ENCODE measurements at places on chromosomes 12 and 14.

DNA sequence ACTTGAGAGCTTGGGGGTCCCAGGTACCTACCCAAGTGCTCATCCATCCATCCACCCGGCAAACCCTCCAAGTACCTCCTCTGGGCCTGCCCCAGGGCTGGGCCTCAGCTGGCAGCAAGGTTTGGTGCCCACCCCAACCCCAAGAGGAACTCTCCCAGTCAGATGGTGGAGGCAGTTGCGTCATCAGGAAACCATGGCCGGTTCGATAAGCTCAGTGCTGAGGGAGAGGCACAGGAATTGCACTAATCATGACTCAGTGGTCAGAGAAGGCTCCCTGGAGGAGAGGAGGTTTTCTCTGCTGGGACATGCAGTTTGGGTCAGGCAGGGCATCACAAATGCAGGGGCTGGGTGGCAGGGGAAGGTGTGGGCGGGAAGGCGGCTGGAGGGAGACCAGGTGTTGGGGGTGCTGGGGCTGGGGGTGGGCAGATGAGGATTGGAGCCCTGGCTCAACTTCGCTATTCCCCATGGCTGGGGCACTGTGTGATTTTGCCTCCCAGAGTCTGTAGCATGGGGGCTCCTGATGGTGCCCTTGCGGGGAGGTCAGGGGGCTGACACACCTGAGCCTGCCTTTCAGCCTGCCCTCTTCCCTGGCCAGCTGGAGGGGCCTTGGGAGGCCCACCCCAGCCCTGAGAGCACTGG, 32.2 kb downstream of the SH2B3 start:
- DNase-seq = no peak

- DNase-seq = no peak
Observed at GRCh38 chr12:117607778-117608177, 246.4 kb upstream of the NOS1 start.

- no peak for DNase-seq
Observed at GRCh38 chr14:51604073-51604472, 47.6 kb upstream of the FRMD6 start.

- DNase-seq = no peak
Observed at GRCh38 chr12:4312251-4312650, 8.8 kb upstream of the TIGAR start.

DNA sequence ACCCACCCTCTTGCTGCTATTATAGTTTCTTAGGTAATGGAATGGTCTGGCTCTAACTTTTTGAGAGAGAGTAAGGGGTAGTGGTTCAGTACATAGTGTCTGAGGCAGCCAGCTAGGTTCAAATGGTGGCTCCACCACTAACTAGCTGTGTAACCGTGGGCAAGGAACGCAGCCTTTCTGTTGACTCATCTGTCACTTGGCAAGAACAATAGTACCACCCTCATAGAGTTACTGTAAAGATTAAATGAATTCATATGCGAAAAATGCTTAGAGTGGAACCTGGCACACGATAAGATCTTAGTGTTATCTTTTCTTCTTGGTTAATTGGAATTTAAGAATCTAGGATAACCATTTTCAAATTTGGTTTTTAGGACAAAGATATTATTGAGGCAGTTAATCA, 14.0 kb downstream of the CCDC62 start:
- no peak for DNase-seq

- DNase-seq = no peak
Observed at GRCh38 chr12:25236626-25237025, 14.1 kb downstream of the KRAS start.

GRCh38 chr12:108495054-108495453, 20.0 kb upstream of the FICD start:
- peak; percentile 8 for DNase-seq

- DNase-seq = no peak
Observed at GRCh38 chr12:24360057-24360456, 410.6 kb upstream of the SOX5 start.

- no peak for DNase-seq
Observed at GRCh38 chr12:112305951-112306350, 76.3 kb downstream of the HECTD4 start.

DNA sequence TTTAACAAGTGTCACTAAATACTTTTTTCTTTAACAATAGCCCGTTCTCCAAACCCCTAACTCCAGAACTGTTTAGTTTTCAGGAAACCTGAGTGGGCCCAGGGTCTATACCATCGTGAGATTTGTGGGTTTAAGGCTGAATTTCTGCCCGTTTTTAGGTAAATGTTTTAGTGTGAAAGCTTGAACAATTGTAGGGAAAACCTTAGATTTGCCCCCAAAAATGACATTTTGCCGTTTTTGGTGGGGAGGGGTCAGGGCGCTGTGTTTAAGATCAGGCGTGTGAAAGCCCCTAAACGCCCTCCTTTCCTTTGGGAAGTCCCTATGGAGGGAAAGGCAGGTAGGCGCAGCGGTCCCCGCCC, 320 bp upstream of the PRPF39 start:
- no peak for DNase-seq

DNA sequence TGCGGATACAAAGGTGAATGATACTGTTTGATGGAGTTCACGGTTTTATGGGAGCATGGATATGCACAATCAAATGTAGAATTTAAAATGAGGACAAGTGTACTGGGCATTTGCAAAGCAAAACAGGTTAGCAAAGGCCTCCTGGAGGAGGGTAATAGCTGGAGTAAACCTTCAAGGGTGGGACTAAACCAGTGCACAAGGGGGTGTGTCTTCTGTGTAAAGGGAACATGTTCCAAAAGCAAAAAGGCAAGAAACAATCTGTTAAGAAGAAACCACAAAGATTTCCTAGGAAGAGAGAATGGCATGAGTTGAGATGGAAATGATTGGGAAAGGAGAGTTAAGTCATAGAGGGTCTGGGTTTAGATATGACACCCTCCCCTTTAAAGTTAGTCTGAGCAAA, 109.2 kb upstream of the SLCO1C1 start:
- DNase-seq = no peak

DNA sequence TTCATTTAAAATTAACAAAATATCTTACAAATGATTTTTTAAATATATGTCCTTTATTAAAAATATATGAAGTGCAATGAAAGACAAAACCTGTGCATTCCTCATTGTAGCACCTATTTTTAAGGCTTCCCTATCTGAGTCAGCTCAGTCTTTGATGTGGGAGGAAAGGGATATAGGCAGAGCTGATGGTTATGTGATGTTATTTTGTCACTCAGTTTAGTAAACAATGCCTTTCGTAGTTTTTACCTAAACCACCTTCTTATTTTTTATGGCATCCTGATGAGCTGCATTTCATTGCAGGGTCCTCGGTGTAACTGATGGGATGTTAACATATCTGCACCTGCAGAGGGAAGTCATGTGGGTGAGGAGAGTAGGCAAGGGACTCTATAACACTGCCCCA, 58.9 kb upstream of the FRMD6 start:
- no peak for DNase-seq

DNA sequence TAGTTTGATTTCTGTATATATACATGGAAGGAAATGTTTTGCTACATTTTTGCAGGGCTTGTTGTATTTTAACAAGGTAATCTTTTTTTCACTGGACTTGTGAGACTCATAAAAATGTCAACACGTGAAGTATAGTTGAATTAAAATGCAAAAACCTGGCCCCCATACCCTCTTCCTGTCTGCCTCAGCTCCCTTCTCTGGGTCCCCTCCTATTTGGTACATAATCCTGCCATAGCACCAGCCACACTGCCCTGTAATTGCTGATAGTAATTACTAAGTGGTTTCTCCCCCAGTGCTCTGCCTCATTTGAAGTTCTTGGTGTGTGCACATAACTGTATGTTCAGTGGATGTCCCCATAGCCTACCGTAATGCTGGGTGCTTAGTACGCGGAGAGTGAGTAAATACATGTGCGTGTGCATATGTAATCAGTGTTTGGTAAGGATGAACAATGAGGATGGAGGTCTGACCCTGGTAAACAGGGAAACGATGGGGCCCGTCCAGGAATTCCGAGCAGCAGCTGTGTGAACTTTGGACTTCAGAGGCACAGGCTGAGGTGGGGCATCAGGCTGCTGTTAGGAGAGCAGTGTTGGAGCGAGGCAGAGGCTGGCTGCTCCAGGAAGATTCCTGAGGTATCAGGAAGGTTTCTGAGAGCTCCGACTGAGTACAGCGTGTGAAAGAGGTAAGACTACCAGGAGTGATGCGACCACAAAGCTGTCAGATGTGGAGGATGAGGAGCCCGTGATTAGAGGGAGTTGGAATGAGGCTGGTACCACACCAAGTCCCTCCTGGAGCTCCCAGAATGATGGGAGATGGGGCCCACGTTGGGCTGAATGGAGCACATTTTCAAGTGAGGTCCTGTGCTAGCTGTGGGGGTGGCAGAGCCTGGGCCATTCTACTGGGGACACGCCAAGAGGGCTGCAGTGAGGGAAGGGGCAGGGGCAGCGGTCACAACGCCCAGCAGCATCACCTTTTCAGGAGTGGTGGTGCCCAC, 106.8 kb downstream of the PELI2 start:
- no peak for DNase-seq

GRCh38 chr14:49014476-49014875, 571.7 kb downstream of the RPS29 start:
- no peak for DNase-seq

GRCh38 chr12:116813271-116814041, 67.8 kb downstream of the HRK start:
- DNase-seq = no peak

GRCh38 chr14:67440513-67440912, 28.5 kb upstream of the PLEK2 start:
- DNase-seq = peak; percentile 79

GRCh38 chr12:101459642-101460346, 15.3 kb upstream of the SPIC start:
- DNase-seq = no peak

- no peak for DNase-seq
Observed at GRCh38 chr12:22687361-22688076, 62.5 kb downstream of the ETNK1 start.

GRCh38 chr12:120571299-120571698, 9.9 kb downstream of the POP5 start:
- no peak for DNase-seq

- peak; percentile 45 for DNase-seq
Observed at GRCh38 chr12:53287741-53288216, 7.6 kb upstream of the PFDN5 start.

DNA sequence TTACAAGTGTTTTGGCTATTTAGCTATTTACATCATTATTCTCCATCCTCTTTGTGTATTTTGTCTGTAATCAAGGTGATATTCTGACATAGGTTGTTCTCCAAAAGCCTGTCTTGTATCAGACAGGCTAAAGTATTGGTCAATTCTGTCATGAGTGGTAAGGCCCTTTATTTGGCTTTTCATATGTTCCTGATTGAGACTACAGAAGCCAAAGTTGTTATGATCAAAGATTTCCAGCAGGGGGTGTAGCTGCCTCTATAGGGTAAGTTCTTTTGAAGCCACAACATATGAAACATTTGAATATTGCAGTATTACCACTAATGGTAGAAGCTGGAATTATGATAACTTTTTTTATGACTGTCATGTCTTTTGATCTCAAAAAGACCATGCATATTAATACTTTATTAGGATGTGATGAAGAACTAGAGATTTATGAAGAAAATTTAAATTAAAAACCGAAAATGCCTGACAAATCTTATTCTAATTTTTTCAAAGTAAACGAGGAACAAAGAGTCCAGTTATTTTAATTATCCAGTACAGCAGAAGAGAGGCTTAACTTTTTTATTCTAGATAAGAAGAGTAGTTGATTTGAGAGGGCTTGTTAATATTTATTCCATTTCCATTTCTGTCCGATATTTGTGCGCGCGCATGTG, 3.4 kb upstream of the ARHGAP5 start:
- peak; percentile 84 for DNase-seq

DNA sequence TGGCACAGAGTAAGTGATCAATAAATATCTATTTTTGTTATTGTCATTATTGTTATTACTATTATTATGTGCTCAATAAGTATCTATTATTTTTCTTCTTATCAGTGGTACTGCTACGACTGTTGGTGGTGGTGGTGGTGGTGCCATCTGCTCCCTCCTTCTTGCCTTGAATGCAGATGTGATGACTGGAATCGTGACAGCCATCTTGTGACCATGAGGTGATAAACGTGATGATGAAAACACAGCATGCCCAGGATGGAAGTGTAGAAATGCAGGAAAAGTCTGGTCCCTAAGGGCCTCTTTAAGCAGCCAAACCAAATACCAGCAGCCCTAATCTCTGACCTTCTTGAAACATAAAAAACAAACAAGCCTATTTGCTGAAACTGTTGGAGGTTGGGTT, 22.4 kb downstream of the SLC6A12 start:
- no peak for DNase-seq

GRCh38 chr14:75025082-75025481, 22.4 kb downstream of the EIF2B2 start:
- no peak for DNase-seq

DNA sequence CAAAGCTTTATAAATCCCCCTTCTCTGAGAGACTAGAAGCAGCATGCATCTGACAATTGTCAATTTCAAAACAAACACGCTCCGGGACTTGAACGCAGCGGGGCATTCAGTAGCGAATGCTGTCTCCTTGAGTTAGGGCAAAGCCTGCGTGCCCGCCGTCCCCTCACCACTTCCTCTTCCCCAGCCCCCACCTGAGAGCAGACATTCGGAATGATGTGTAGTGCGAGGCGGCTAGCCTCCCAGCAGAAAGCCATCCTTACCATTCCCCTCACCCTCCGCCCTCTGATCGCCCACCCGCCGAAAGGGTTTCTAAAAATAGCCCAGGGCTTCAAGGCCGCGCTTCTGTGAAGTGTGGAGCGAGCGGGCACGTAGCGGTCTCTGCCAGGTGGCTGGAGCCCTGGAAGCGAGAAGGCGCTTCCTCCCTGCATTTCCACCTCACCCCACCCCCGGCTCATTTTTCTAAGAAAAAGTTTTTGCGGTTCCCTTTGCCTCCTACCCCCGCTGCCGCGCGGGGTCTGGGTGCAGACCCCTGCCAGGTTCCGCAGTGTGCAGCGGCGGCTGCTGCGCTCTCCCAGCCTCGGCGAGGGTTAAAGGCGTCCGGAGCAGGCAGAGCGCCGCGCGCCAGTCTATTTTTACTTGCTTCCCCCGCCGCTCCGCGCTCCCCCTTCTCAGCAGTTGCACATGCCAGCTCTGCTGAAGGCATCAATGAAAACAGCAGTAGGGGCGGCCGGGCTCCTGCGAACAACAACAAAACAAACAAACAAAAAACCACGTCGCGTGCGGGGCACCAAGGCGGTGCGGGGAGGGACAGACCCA, 2.2 kb downstream of the PRMT8 start:
- peak; percentile 83 for DNase-seq

GRCh38 chr14:56023661-56024081, 94.5 kb upstream of the PELI2 start:
- DNase-seq = no peak

Measured in NCI-H2171 treated with DMSO at 0.1 percent for 48 hours (cell line).